Heart left ventricle (tissue), 16 donors: ENCODE measurements at places on chromosomes 3 and 15. TPM values are rescaled to one million over a fixed set of nuclear protein-coding genes. Genes with fewer than 3 reads are reported as not detected.
A peak's percentile ranks its signal among the peaks of the same experiment; 100 is the strongest.

The CTXN2 gene
- not detected for total RNA-seq

DNA sequence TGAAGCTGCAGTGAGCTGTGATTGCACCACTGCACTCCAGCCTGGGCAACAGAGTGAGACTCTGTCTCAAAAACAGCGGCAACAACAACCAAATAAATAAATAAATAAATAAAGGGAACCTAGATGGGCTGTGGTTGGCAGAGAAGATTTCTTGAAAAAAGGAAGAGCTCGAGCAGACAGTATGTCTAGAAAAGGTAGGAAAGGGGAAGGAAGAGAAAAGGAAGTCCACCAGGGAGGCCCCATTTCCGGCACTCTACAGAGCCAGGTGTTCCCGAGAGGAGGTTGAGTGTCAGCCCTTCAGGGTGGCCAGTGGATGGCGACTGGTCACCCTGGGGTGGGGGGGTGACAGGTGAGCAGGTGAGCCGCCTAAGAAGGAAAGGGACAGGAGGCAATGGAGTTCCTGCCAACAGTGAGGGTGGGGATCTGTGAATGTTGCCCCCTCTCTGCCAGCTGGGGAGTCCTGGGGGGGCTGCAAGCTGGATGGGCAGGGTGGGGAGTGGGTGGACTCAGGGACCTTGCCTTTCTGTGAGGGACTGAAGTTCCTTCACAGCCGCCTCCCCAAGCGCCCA, 14.8 kb downstream of the PAQR5 start:
- H3K27me3 ChIP-seq, result no peaks in the 10 kb centered on the region
- no peak overlapping the region for H3K4me3 ChIP-seq
- H3K27ac ChIP-seq, result no peak overlapping the region
- no peaks in the 10 kb centered on the region for H3K4me1 ChIP-seq
- no peak for DNase-seq
- H3K36me3 ChIP-seq, result no peaks in the 10 kb centered on the region

DNA sequence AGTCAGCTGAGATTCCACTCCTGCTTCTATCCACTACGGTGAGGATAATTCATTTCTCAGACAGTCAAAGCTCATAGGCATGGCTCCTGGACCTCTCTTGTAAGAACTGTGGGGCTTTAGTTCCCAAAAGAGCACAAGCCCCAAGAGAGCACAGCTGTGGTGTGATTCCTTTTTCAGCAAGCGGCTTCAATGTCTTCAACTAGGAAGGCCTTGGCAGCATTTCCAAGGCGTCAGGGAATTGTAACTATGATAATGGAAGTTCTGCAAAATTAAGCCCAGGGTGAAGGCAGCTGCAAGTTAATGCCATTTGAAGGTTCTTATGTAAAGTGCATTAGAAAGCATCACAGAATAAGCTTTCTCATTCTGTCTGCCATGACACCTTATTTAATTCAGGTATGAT, 657.1 kb downstream of the GRM7 start:
- H3K4me1 ChIP-seq, result no peaks in the 10 kb centered on the region
- no peaks in the 10 kb centered on the region for H3K27me3 ChIP-seq
- peak; percentile 26 for DNase-seq
- H3K27ac ChIP-seq, result no peak overlapping the region
- H3K36me3 ChIP-seq, result no peaks in the 10 kb centered on the region
- H3K4me3 ChIP-seq, result no peak overlapping the region

The GPR160 gene
- 0.99 TPM for total RNA-seq

DNA sequence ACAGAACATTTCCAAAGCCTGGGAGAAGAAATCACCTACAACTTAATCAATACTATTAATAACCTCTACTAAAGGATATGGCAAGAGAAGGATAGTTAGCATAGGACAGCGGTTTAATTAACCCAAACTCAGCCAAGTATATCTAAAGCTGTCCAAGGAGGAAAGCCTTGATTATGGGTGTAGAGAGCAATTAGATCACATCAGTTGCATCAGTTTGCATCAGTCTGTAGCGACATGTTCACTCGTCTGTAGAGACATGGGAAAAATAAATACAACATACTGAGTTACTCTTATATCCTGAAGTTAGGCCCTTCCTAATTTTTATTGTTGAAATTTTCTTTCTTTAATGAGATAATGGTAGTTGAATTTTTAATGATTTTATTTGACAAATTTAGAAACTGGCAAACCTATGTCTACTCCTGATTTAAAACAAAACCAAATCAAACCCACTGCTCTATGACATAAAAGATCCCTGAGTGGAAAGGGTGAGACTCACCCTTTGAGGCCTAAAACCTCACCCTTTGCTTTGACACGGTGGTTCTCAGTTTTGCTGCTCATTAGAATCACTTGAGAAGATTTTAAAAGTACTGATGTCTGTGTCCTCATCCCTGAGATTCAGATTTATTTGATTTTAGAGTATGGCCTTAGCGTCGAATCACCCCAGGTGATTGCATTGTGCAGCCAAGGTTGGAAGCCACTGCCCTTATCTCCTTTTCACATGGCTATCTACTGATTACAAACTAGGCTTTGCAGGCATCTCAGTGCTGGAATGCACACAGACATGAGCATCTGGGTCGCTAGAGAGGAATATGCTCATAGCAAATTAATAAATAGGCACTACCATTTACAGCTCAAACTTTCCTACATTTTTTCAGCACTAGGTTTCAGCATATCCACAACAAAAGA, 2.8 kb upstream of the CLRN1 start:
- H3K36me3 ChIP-seq, result no peaks in the 10 kb centered on the region
- no peak overlapping the region for H3K4me3 ChIP-seq
- no peak overlapping the region for H3K27ac ChIP-seq

GRCh38 chr3:188299068-188299467, 145.1 kb downstream of the LPP start:
- H3K27me3 ChIP-seq, result no peaks in the 10 kb centered on the region
- H3K36me3 ChIP-seq, result no peaks in the 10 kb centered on the region
- no peak overlapping the region for H3K4me3 ChIP-seq
- DNase-seq, result no peak
- no peak overlapping the region for H3K27ac ChIP-seq

The SAMMSON gene
- total RNA-seq, result not detected

DNA sequence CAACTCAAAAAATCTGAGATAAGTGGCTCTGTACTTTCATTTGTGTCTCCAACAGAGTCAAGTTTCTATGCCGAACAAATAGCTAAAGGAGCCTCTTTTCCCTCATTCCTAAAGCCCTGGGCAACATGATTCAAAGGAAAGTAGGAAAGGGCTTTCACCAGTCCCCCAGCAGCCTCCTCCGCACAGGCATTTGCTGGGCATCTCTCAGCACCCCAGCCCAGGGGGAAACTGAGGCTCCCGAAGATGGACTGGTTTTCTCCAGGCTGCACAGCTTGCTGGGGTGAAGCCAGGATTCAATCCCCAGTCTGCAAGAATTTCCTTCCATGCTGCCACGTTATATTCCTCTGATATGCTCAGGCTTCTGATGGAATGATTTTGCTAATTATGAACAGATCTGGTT, 163.8 kb downstream of the OCA2 start:
- H3K27ac ChIP-seq, result no peak overlapping the region
- no peaks in the 10 kb centered on the region for H3K4me1 ChIP-seq

- H3K27ac ChIP-seq, result no peak overlapping the region
- no peak for DNase-seq
- H3K36me3 ChIP-seq, result no peaks in the 10 kb centered on the region
- no peak overlapping the region for H3K4me3 ChIP-seq
Observed at GRCh38 chr3:176354843-176355242, 842.4 kb downstream of the TBL1XR1 start.

DNA sequence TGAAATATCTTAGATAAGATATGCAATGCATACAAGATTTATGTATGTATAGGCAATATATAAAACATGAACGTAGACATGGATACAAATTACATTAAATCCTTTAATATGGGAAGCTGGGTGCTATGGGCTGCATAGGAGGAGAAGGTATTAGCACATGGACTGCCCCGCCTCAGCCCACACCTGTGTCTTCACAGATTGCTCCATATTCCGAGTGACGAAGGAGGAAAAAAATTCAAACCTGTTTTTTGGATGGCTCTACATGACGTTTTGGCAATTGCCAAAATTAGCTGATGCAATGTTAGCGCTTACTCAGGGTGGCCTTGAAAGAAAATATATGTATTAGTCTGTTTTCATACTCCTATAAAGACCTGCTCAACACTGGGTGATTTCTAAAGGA, 223.4 kb upstream of the SLCO3A1 start:
- H3K27ac ChIP-seq, result no peak overlapping the region
- peaks cover 12% of the 10 kb centered on the region for H3K4me1 ChIP-seq
- DNase-seq, result no peak
- H3K4me3 ChIP-seq, result no peak overlapping the region
- no peaks in the 10 kb centered on the region for H3K27me3 ChIP-seq

DNA sequence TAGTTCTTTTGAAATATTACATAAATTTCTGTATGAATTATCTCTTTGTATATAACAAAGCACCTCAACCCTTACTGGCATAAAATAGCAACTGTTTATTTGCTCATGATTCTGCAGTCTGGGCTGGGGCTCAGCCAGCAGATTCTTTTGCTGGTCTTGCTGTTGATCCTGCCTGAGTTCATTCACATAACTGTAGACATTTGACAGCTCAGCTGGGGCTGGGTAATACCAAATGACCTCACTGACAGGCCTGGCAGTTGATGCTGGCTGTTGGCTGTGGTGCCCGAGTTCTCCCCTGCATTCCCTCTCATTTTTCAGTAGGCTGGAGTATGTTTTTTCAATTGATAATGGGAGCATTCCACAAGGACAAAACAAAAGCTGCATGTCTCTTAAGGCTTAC, 449.9 kb upstream of the GOLIM4 start:
- no peak for DNase-seq
- no peaks in the 10 kb centered on the region for H3K36me3 ChIP-seq
- H3K4me3 ChIP-seq, result no peak overlapping the region
- no peak overlapping the region for H3K27ac ChIP-seq
- no peaks in the 10 kb centered on the region for H3K4me1 ChIP-seq

DNA sequence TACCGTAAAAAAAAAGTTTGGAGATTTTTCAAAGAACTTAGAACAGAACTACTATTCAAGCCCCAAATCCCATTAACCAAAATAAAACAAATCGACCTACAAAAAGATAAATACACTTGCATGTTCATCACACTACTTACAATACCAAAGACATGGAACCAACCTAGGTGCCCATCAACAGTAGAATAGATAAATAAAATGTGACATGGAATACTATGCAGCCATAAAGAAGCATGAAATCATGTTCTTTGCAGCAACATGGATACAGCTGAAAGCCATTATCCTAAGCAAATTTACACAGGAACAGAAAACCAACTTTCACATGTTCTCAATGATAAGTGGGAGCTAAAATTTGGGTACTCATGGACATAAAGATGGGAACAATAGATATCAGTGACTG, 768.7 kb downstream of the ROBO1 start:
- H3K4me3 ChIP-seq, result no peak overlapping the region
- DNase-seq, result no peak
- no peaks in the 10 kb centered on the region for H3K4me1 ChIP-seq
- no peaks in the 10 kb centered on the region for H3K27me3 ChIP-seq
- no peaks in the 10 kb centered on the region for H3K36me3 ChIP-seq
- H3K27ac ChIP-seq, result no peak overlapping the region

The GCNT3 gene
- total RNA-seq, result not detected

DNA sequence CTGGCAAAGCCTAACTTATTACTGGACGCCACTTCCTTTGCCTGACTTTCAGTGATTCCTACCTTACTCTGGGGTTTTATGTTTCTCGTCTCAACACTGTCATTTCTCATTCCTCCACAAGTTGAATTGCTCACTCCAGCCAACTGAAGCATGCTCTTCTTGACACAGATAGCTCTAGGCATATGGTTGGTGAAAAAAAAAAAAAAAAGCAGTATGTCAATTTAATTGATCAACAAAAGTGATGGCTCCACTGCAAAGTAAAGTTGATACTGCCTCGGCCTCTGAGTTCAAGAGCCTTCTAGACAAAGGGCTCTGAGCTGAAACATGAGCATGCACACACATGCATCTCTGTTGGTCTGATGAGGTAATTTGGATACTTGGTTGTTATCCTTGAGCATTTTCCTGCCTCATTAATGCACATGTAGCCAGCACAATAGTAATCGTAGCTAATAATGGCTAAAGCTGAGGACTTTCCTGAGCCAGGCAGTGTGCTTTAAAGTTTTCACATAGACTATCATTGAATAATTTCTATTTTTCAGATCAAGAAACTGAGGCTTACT, 21.4 kb upstream of the UBE2Q2 start:
- H3K4me3 ChIP-seq, result no peak overlapping the region
- no peaks in the 10 kb centered on the region for H3K4me1 ChIP-seq
- no peaks in the 10 kb centered on the region for H3K27me3 ChIP-seq

DNA sequence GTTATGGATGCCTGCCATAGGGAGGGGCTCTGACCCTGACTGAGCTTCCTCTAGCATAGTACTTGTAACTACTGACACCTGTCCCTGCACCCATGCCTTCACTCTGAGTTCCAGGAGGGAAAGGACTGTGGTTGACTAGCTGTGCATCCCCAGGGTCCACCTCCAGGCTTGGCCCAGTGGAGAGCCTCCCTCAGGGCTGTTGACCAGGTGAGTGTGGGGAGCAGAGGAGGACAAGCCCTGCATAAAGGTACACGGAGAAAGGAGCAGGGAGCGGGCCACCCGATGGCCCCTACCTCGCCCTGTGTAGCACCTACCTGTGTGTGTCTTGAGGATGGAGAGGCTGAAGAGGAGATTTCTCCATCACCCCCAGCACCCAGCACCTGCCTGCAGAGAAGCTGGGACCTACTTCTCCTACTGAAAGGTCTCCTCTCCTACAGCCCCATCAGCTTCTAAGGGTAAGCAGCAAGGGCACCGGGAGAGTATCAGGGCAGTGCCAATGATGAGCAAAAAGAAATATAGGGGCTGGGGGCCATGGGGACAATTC, 6.7 kb upstream of the LTF start:
- no peak overlapping the region for H3K4me3 ChIP-seq
- H3K27ac ChIP-seq, result no peak overlapping the region
- no peak for DNase-seq

GRCh38 chr3:155037508-155038202, 42.5 kb upstream of the MME start:
- H3K4me1 ChIP-seq, result no peaks in the 10 kb centered on the region
- no peak overlapping the region for H3K27ac ChIP-seq
- no peak for DNase-seq
- H3K36me3 ChIP-seq, result no peaks in the 10 kb centered on the region
- no peak overlapping the region for H3K4me3 ChIP-seq

- DNase-seq, result no peak
- H3K4me3 ChIP-seq, result no peak overlapping the region
- H3K27ac ChIP-seq, result no peak overlapping the region
- H3K27me3 ChIP-seq, result no peaks in the 10 kb centered on the region
Observed at GRCh38 chr15:75037685-75038084, 14.3 kb downstream of the PPCDC start.

GRCh38 chr3:134449277-134449676, 36.5 kb downstream of the ANAPC13 start:
- H3K36me3 ChIP-seq, result no peaks in the 10 kb centered on the region
- H3K27ac ChIP-seq, result no peak overlapping the region
- H3K4me3 ChIP-seq, result no peak overlapping the region
- DNase-seq, result no peak

The AMT gene
- 33.5 TPM for total RNA-seq

The GUCA1C gene
- 3.4 TPM for total RNA-seq
